ENCODE measurements at places on chromosomes 4 and X.
A peak's percentile ranks its signal among the peaks of the same experiment; 100 is the strongest.

DNA sequence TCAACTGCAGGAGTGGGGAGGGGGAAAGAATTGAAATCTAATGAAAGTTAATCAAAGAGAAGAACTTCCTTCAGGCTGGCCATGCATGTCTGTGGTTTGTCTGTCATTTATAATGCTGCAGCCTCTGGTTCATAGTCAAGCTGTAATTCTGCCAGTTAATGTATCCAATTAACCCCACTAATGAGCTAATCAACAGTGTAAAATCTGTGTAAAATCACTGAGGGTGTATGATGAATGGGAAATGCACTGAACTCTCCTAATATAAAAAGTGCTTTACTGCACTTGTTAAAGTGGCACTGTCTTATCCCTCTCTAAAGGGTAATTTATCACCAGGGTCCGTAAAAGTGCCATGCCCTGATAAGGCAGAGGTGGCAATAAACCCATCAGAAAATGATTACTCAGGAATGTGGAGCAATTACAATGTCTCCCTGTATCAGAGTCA, 798.1 kb downstream of the PDHA2 start:
- DNase-seq = no peak

DNA sequence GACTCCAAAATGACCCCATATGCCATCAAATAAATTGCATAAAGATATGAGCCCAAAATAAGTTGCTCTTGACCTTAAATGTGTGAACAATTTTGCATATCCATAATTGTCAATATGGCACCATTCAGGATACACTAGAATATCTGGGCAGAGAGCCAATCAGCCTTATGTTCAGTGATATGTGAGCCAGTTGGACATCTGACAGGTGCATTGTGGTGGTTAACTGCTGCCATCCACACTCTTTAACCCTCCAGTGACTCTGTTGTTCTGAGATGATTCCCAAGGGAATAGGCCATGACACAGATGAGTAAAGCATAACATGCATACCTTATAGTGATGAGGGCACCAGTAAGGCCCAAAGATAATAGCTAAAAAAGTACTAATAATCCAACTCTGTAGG, 500.1 kb downstream of the PCDH18 start:
- DNase-seq = no peak

- peak; percentile 43 for DNase-seq
Observed at GRCh38 chrX:104253567-104254441, 929 bp downstream of the ESX1 start.

GRCh38 chr4:54548098-54548620, 109.6 kb upstream of the KIT start:
- DNase-seq = no peak

DNA sequence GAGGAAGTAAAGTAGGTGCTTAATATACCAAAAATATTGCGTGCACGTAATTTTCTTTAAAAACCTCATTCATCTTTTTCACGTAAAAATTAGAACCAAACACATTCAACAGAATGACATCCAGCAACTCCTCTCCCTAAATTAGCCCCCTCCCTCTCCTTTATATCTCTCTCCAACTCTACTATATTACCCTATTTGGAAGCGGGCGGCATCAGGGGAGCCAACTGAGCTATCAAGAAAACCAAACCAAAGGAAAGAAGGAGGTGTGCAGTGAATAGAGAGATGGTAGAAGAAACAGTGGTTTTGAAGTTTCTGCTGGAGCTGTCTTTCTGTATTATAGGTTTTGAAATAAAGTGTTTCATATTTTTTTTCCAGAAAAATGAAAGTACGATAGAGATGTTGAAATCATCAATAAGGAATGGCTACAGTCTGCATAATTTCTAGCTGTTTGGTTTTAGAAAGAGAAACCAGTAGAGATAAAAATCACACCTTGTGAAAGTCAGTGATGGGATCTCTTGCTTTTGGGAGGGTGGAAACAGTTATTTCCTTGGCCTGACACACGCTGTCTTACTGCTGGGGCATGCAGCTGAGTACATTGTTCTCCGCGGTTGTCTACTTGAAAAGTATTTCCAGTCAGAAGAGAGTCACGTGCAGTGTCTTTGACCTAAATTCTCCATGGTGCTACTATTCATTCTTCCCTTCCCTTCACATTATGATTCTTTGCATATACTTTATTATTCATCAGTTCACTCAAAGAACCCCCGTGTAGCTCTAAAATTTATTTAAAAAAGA, 94.1 kb upstream of the WDR17 start:
- peak; percentile 19 for DNase-seq

GRCh38 chr4:28232951-28233350, 1372.3 kb downstream of the STIM2 start:
- DNase-seq = no peak

DNA sequence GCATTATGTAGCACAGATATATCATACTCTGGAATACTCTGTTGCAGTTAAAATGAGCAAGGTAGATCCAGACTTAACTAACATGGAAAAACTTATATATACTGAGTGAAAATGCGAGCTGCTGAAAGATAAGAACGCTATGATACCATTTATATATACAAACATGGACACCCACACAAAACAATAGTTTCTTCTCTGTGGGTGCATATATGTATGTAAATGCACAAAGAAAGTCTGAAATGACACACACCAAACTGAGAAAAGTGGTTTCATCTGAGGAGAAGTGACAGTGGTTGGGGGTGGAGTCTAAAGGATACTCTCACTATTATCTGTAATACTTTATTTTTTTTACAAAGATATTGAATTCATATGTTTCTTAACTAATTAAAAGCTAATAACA, 12.2 kb upstream of the FGF2 start:
- DNase-seq = no peak

DNA sequence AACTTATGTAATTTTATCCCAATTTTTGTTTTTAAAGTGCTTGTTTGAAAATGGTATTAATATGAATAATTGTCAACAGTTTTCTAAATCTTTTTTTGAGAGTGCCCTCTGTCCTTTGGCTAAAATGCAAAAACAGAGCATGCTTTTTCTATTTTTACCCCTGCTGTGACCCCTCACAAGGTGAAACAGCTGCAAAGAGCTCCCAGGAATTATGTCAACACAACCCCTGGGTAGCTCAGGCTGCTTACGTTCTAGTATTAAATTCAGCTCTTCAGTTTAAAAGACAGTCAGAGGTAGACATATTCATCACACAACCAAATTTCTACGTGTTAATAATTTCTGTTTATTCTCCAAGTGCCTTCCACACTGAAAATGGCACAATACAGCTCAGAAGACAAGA, 367.5 kb downstream of the PRDM5 start:
- DNase-seq = no peak

All from iPS-NIHi11 (cell line).